ENCODE measurements at places on chromosomes 11 and 22. TPM values are rescaled to one million over a fixed set of nuclear protein-coding genes. Genes with fewer than 3 reads are reported as not detected.

The HEPHL1 gene
- total RNA-seq, result not detected

The NRXN2 gene
- total RNA-seq, result not detected

The GPR83 gene
- not detected for total RNA-seq

DNA sequence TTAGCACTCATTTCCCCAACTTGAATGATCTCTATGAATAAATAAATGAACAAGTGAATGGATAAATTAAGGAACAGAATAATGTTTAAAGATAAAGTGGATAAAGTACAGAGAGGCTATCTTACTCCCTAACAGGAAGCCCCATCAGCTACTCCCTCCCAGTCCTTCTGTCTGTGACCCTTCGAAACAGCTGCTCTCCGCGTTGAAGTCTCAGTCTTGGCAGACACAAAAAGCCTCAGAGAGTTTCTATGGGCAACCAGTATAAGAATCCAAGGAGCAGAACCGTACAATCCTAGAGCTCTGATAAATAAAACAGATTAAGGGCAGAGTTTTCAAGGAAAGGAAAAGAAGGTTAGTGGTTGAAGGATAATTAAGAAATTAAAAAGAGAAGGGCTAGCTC, 35.0 kb downstream of the GUCY1A2 start:
- H3K36me3 ChIP-seq, result no peaks in the 10 kb centered on the region
- DNase-seq, result no peak
- no peaks in the 10 kb centered on the region for H3K4me1 ChIP-seq
- no peak overlapping the region for H3K4me3 ChIP-seq
- no peaks in the 10 kb centered on the region for H3K27me3 ChIP-seq
- no peak overlapping the region for H3K27ac ChIP-seq

DNA sequence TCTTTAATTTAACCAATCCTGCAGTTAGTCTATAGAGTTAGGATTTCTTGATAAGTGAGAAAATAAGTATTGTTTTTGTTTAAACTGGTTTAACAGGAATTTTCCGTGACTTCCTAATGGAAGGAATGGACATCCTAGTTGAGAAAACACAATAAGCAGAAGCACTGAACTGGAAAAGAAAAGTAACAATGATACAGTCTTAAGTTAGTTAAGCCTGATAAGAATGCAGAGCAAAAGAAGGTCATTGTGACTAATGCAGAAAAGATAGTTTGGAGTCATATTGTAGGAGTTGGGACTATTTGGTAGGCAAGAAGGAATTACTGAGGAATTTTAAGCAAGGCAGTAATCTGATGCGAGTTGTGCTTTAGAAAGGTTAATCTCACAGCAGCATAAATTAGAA, 11.7 kb downstream of the RNF141 start:
- H3K27me3 ChIP-seq, result no peaks in the 10 kb centered on the region
- no peak for DNase-seq
- H3K36me3 ChIP-seq, result peaks cover 42% of the 10 kb centered on the region

GRCh38 chr22:48753752-48754517, 1073.7 kb downstream of the BRD1 start:
- H3K27me3 ChIP-seq, result no peaks in the 10 kb centered on the region
- H3K27ac ChIP-seq, result no peak overlapping the region
- H3K4me3 ChIP-seq, result no peak overlapping the region
- DNase-seq, result no peak
- H3K36me3 ChIP-seq, result no peaks in the 10 kb centered on the region
- H3K4me1 ChIP-seq, result no peaks in the 10 kb centered on the region

Measured in T-cell (primary cell).